ENCODE measurements at places on chromosomes 2 and 18.

DNA sequence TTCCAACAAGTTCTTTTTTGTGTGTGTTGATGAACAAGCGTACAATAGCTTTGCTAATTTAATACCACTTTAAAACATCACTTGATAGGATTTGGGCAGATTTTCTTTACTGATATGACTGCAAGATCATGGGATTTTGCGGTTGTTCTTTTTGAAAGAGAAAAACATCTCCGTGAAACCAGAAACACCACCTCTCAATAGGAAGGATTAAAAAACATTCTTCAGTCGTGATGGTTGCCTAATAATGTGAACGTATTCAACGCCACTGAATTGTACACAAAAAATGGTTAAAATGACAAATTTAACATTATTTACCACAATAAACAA lies 19.3 kb downstream of the RBMS1 start:
- no peak for DNase-seq

DNA sequence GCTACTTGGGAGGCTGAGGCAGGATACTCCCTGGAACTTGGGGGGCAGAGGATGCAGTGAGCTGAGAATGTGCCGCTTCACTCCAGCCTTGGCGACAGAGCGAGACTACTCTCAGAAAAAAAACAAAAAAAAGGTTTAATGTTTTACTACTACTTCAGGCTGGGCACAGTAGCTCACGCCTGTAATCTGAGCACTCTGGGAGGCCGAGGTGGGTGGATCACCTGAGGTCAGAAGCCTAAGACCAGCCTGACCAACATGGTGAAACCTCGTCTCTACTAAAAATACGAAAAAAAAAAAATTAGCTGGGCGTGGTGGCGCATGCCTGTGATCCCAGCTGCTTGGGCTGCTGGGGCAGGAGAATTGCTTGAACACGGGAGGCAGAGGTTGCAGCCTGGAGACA lies 75.7 kb upstream of the ATIC start:
- no peak for DNase-seq

- DNase-seq = peak; percentile 83
Measured at GRCh38 chr2:205868773-205869333, 186.6 kb downstream of the NRP2 start.

- DNase-seq = no peak
Measured at GRCh38 chr2:237995036-237995435, 28.2 kb downstream of the UBE2F start.

Data from SW480 (cell line).